IPS DF 6.9 (cell line): ENCODE measurements at places on chromosomes 16 and 17.

- no peak for DNase-seq
Observed at GRCh38 chr17:39194985-39195524, 2.4 kb downstream of the CACNB1 start.

DNA sequence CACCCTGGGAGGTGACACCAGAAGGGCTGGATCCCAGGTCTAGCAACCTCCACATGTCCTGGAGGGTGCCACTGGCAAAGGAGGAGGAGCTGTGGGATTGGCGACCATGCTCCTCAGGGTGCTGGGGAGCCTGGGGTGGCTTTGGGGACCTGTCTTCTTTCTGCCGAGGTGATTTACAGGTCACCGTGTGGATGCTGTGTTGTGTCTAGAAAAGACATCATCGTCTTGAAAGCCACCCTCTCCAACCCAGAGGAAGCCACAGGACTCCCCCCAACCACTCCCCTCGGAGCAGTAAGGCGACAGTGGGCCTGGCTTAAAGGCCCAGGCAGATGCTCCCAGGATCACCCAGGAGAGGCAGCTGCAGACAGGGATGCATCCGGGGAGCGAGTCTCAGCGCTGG lies 29.7 kb upstream of the FASN start:
- no peak for DNase-seq

GRCh38 chr17:17532991-17533390 lies 36.8 kb upstream of the RASD1 start:
- DNase-seq, result no peak

DNA sequence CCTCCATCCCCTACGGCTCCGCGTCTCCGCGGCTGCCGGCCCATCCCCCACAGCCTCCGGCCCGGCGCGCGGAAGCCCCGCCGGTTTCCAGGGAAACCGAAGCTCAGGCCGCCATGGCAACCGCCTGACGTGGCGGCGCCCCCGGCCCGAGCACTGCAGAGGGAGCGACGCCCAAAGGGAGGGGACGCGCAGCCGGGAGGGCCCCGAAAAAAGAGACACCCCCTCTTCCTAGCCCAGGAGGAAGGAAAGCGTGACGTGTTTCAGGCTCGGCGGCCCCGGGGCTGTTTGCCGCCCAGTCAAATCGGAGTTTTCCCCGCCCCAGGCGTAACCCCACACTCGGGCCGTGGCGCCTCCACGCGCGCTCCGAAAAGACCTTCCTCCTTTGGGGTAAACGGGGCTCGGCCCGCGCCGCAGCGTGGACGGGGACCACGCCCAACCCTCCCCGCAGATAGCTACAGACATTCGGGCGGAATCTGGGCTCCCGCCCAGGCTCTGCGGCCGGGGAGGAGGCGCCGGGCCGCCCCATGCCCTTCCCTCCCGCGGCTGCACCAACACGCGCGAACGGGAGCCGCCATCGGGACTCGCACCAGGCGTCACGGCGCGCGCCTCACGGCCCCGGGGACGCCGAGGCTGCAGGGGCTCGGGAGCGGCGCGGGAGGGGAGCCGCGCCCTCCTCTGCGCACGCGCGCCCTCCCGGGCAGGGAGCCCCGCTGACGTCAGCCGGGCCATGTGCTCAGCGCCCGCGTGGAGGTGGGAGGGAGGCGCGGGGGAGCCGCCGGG lies 7.5 kb downstream of the MNT start:
- no peak for DNase-seq

DNA sequence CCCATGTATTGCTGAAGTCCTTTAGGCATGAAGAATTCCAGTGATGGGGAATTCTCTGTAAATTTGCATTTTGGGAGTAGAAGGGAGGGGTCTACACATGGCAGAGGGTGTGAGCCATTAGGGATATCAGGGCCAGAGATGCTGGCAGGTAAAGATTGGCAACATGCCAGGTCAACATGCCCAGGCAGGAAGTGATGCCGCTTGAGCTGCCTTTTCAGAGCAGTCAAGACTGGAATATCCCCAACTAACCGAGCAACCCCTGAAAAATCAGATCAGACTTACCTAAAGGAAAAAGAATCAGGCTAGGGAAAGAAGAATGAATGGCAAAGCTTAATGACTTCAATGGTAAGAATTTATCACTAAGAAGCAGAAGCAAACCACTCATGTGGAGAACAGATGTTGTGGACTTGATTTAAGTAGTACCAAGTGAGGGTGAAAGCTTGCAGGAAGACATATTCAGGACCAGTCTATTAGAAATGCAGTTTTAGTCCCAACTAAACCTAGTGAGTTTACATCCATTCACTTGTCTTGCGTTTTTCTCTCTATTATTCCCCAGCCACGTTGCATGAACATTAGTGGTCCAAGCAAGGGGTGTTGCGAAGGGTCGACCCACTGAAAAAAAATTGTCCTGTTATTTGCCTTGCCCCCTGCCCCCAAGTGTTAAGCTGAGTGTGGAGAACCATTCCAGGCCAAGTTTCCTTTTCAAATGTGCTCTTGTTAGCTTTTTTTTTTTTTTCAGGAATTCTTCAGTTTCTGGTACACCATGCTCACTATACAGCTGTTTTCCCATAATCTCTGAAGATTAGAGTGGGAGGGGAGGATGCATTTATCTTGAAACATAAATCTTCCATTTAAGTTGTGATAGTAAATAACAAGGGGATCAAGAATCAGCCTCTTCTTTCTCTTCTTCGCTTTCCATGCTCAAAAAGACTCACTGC lies 105.2 kb downstream of the ABCA8 start:
- DNase-seq, result no peak

- DNase-seq, result no peak
Observed at GRCh38 chr17:75915268-75915667, 10.6 kb upstream of the MRPL38 start.

- DNase-seq, result no peak
Observed at GRCh38 chr17:51725185-51725584, 433.3 kb downstream of the CA10 start.

- DNase-seq, result no peak
Observed at GRCh38 chr16:568401-569258, 1.1 kb upstream of the PIGQ start.

DNA sequence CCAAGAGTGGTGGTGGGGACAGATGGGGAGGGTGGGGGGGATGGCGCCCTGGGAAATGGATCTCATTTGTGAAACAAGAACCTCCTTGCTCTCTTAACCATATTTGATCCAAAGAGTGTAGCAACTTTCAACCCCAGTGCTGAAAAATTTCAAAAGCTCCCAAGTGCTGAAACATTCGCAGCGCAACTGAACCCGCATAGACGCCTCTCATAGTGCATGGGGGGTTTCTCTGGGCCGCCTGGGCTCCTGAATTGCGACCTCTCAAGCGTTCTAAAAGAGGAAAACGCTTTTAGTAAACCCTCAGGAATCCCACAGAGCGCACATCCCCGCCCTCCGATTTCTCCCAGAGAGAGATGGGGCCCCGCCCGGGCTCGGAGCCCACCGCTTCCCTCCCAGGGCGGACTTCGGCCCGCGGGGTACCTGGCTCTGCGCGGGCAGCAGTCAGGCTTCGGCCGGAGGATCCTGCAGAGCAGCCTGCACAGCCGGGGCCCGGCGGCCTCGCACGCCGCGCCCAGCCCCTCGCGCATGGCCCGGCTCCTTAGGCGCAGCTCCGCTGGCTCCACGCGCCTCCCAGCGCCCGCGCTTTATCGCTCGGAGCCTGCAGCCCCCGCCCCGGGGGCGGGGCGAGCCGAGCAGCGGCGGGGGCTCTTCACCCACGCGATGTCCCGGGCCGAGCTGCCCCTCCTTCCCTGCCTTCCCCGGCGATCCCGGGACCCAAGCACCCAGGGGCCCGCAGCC lies 7.0 kb downstream of the NOS2 start:
- DNase-seq, result no peak

- no peak for DNase-seq
Observed at GRCh38 chr17:45221081-45222013, at the start of gene FMNL1. TSS of gene FMNL1 (plus strand) at chr17:45221885. CDS start at chr17:45222125, 240 bp downstream.

DNA sequence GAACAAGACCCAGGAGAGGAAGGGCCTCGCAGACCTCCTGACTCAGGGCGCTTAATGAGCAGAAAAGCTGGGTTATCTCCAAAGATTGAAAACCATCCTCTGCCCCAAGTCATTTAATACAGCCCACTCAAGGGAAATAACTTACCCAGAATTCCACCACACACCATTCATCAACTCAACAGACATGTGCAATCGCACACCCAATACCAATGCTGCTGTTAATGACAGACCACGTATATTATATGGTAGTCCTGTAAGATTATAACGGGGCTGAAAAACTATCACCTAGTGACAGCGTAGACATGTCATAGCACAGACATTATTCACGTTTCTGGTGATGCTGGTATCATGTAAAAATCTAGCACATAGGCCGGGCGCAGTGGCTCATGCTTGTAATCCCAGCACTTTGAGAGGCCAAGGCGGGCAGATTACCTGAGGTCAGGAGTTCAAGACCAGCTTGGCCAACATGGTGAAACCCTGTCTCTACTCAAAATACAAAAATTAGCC lies 52.5 kb upstream of the HELZ start:
- DNase-seq, result no peak

- no peak for DNase-seq
Observed at GRCh38 chr17:60371818-60372510, 20.0 kb downstream of the USP32 start.

DNA sequence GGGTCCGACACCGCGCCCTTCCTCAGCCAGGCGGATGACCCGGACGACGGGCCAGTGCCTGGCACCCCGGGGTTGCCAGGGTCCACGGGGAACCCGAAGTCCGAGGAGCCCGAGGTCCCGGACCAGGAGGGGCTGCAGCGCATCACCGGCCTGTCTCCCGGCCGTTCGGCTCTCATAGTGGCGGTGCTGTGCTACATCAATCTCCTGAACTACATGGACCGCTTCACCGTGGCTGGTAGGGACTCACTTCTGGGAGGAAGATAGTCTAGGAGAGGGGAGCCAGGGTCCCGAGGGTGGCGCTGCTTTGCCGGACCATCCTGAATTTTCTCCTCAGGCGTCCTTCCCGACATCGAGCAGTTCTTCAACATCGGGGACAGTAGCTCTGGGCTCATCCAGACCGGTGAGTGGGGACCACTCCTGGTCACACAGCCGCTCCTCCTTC lies 601 bp downstream of the SPNS1 start:
- no peak for DNase-seq

DNA sequence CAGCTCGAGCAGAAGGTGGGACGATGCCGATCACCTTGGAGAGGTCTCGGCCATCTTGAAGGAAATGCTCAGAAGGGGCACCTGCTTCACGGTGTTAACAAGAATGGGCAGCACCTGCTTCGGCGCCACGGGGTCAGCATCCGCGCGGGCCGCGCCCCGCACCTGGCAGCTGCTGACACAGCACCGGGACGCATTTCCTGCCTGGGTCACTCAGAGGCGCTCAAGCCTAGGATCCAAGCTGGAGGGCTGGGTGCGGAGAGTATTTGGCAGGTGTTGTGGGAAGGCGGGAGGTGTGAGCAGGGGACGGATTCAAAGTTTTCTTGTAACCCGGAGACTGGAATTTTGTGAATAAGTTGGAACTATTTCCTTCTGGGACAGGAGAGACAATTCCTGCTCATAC lies 39.3 kb upstream of the AKTIP start:
- no peak for DNase-seq

GRCh38 chr17:57966246-57966645 lies 11.0 kb upstream of the CUEDC1 start:
- no peak for DNase-seq

DNA sequence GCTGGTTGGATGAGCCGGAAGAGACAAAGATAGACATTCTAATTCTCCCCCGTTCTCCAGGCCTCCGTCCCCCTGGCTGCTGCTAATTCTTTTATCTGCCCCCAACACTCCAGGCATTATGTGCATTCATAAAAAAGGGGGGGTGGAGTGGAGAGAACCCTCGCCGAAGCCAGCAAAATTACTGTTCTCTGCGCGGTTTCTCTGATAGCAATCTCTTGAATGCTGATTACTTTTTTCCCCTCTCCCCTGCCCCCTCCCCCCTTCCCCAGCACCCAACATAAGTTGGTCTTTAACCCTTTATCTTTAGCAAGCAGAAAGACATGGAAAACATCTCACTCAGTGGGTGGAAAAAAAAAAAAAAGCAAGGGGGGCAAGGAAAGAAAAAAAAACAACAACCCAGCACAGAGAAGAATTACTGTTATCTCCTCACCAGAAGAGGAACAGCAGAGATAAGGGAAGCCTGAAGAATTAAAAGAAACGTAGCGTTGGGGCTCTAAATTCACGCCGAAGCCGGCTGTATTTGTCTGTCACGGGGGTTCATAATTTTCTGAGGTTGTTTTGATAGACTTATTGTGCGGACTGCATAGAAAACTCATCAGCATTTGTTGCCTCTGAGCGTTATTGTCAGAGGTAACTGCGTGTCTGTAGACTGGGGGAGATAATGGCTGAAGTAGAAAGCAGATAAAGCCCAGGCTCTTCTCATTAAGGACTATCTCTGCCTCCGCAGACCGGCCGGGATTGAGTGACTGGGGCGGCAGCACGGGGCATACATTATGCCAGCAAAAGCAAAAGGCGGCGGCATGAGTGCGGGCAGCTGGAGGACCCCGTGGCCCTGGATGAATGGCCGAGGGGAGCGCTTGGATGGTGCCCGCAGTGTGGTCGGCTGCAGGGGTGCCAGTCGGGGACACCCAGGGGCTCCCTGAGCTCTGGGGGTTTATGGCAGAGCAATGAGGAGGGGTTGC lies 126.9 kb downstream of the MRM1 start:
- DNase-seq, result no peak

- DNase-seq, result no peak
Observed at GRCh38 chr17:77285594-77286390, 145.0 kb downstream of the SEC14L1 start.

GRCh38 chr17:49450735-49451134 lies 36.1 kb upstream of the PHB1 start:
- DNase-seq, result no peak

GRCh38 chr16:57801809-57802340 lies 416 bp downstream of the KIFC3 start:
- no peak for DNase-seq

- DNase-seq, result no peak
Observed at GRCh38 chr16:1327619-1327947, 5.9 kb upstream of the BAIAP3 start.

- no peak for DNase-seq
Observed at GRCh38 chr16:24146518-24146917, 109.6 kb upstream of the CACNG3 start.

GRCh38 chr16:79071424-79071823 lies 529.1 kb downstream of the MAF start:
- no peak for DNase-seq

- DNase-seq, result no peak
Observed at GRCh38 chr17:14942526-14943190, 322.5 kb downstream of the PMP22 start.

GRCh38 chr16:24381470-24382118 lies 125.5 kb downstream of the CACNG3 start:
- DNase-seq, result no peak

DNA sequence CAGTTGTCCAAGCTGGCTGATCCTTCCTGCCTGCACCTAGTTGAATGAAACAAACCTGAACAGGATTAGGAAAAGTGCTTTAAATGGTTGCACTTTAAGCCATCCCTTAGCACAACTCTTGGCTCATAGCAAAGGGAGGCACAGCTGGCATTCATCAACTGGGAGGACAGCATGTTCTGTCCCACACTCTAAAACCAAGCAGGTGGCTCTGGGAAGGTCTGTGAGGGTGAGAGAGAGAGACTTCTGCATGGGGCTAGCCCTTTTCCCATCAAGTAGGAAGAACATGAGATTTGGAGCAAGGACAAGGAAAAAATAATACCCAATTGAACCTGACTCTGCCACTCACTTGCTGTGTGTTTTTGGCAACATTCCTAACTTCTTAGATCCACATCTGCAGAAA lies 140.9 kb upstream of the CCL2 start:
- DNase-seq, result no peak
